ENCODE measurements at places on chromosomes 1 and 21.

- no peaks in the 10 kb centered on the region for H3K27me3 ChIP-seq
- H3K27ac ChIP-seq, result no peak overlapping the region
- H3K36me3 ChIP-seq, result no peaks in the 10 kb centered on the region
- peak; percentile 1 for DNase-seq
These were observed 124.6 kb downstream of the PRDM2 start for GRCh38 chr1:13824626-13825025.

- no peaks in the 10 kb centered on the region for H3K27me3 ChIP-seq
- no peak overlapping the region for H3K4me3 ChIP-seq
- no peak for DNase-seq
- H3K36me3 ChIP-seq, result no peaks in the 10 kb centered on the region
- H3K27ac ChIP-seq, result no peak overlapping the region
These were observed 21.8 kb downstream of the AJAP1 start for GRCh38 chr1:4676253-4676652.

DNA sequence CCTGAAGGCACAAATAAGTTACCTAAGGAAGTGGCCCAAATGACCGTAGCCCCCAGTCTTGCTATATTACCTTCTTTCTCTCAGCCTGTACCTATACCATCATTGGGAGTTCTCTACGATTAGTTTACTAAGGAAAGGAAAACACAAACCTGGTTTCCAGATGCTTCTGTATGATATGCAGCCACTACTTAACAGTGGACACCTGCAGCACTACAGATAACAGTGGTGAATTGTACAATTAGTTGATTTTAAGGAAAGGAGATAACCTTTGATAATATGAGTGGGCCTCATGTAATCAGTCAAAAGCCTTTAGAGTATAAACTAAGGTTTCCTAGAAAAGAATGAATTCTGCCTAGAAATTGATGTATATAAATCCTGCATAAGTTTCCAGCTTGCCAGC is 1157.4 kb downstream of the KCNT2 start:
- H3K27ac ChIP-seq, result no peak overlapping the region
- no peak for DNase-seq
- H3K4me1 ChIP-seq, result no peaks in the 10 kb centered on the region

GRCh38 chr1:167452483-167452882 is 65.8 kb downstream of the CD247 start:
- peak overlapping the region; percentile 76 for H3K27ac ChIP-seq
- H3K27me3 ChIP-seq, result no peaks in the 10 kb centered on the region
- peaks cover 53% of the 10 kb centered on the region for H3K4me1 ChIP-seq
- no peak overlapping the region for H3K4me3 ChIP-seq
- DNase-seq, result no peak

GRCh38 chr1:168728473-168729404 is at the start of gene DPT:
Gene DPT, minus strand, starts transcription at chr1:168729206. Its CDS starts 32 bp downstream, at chr1:168729174.
- H3K27ac ChIP-seq, result no peak within 1 kb of the TSS
- no peaks in the 10 kb centered on the region for H3K4me1 ChIP-seq
- no peak within 1 kb of the TSS for H3K4me3 ChIP-seq
- H3K36me3 ChIP-seq, result no peaks in the 10 kb centered on the region

GRCh38 chr1:84705513-84705912 is 15.3 kb upstream of the SSX2IP start:
- H3K4me3 ChIP-seq, result no peak overlapping the region
- no peak for DNase-seq
- H3K36me3 ChIP-seq, result no peaks in the 10 kb centered on the region
- peaks cover 4% of the 10 kb centered on the region for H3K4me1 ChIP-seq
- no peaks in the 10 kb centered on the region for H3K27me3 ChIP-seq
- no peak overlapping the region for H3K27ac ChIP-seq

DNA sequence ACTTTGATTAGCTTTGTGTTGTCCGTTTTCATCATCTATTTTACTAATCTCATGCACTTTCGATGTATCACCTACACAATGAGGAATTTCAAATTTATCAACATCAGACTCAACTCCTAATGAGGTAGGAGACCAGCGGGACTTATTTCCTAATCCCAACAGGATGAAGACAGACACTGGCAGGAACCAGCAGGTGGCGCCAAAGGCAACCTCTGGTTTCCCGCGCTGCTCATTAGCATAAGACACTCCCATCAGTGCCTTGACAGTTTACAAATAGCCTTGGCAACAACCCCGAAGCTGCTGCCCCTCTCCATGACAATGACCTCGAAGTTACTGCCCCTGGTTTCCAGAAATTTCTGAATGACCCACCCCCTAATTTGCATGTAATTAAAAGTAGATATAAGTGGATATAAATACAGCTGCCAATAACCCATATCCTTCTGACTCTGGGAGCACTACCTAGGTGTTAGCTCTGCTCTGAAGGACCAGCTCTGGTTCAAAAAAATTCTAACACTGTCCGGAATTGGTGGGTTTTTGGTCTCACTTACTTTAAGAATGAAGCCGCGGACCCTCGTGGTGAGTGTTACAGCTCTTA is 974.8 kb downstream of the ADGRL2 start:
- no peak overlapping the region for H3K27ac ChIP-seq
- DNase-seq, result no peak
- H3K27me3 ChIP-seq, result no peaks in the 10 kb centered on the region
- H3K4me3 ChIP-seq, result no peak overlapping the region

DNA sequence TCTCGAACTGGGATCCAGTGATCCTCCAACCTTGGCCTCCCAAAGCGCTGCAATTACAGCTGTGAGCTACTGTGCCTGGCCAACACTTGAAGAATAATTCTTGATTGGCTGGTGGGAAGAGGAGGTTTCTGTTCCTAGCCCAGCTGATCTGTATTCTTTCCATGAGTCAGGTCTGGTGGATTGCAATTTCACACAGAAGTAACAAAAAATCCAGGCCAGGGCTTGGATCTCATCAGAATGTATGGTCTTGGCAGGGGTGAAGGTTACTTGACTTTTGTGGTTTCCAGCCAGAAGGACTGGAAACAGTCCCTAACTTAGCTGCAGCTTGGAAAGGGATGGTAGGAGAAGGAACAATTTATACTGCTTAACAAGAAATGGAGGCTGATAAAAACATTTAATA is 5.1 kb upstream of the HP1BP3 start:
- H3K4me3 ChIP-seq, result no peak overlapping the region
- no peak for DNase-seq
- H3K27me3 ChIP-seq, result no peaks in the 10 kb centered on the region
- no peak overlapping the region for H3K27ac ChIP-seq
- H3K4me1 ChIP-seq, result no peaks in the 10 kb centered on the region

GRCh38 chr1:53738205-53739108 is 507 bp downstream of the GLIS1 start:
- H3K4me1 ChIP-seq, result no peaks in the 10 kb centered on the region
- no peaks in the 10 kb centered on the region for H3K36me3 ChIP-seq
- no peak overlapping the region for H3K27ac ChIP-seq
- no peak for DNase-seq

GRCh38 chr1:178739285-178740045 is 14.4 kb downstream of the RALGPS2 start:
- H3K4me3 ChIP-seq, result no peak overlapping the region
- no peak for DNase-seq
- no peaks in the 10 kb centered on the region for H3K4me1 ChIP-seq
- H3K36me3 ChIP-seq, result no peaks in the 10 kb centered on the region
- no peak overlapping the region for H3K27ac ChIP-seq

DNA sequence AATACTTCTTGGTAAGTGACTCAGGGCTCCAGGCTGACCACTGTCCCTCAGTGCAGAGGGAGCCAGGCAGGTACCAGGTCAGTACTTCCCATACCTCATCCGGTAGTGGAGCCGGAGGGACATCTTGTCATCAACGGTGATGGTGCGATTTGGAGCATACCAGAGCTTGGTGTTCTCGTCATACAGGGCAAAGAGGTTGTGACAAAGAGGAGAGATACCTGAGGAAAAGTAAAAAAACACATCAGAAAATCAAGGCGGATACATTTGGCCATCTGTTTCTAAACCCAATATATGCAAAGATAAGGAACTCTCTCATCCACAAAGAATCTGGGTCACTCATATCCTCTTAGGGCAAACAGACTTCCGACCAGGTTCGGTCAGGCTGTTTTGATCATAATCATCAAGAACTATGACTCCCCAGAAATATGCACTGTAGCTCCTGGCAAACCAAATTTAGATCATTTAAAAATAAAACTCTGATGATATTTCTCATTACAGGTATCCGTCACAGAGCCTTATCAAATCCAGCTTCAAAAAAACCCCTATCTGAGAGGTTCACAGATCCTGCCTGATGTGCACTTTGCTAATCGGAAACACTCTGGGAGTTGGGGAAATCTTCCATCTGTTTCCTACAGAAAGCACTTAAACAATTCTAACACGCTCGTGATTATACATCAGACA is 87.3 kb downstream of the JAK1 start:
- no peaks in the 10 kb centered on the region for H3K27me3 ChIP-seq
- no peak for DNase-seq
- peaks cover 43% of the 10 kb centered on the region for H3K4me1 ChIP-seq
- no peak overlapping the region for H3K4me3 ChIP-seq

GRCh38 chr1:93800856-93801255 is 78.2 kb downstream of the DNTTIP2 start:
- no peaks in the 10 kb centered on the region for H3K4me1 ChIP-seq
- no peaks in the 10 kb centered on the region for H3K36me3 ChIP-seq
- H3K4me3 ChIP-seq, result no peak overlapping the region
- no peak overlapping the region for H3K27ac ChIP-seq
- H3K27me3 ChIP-seq, result no peaks in the 10 kb centered on the region
- DNase-seq, result no peak

DNA sequence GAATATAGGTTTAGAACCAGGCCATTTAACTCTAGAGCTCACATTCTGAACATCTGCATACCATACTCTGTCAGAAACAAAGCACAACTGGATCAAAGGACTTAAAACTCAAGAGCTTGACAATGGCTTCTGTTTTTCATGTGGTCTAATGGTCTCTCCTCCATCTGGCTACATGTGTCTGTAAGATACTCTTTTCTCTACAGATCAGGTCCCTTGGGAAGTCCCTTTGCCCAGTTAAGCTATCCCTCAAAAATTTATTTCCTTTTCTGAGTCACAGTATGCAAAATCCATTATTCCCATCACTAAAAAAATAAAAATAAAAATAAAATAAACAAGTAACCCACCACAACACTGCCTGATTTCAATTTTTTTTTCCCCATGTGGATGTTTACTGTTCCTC is 357.0 kb upstream of the PRMT6 start:
- no peaks in the 10 kb centered on the region for H3K4me1 ChIP-seq
- H3K27me3 ChIP-seq, result no peaks in the 10 kb centered on the region
- no peak for DNase-seq

- H3K4me3 ChIP-seq, result no peak overlapping the region
- no peak overlapping the region for H3K27ac ChIP-seq
- DNase-seq, result no peak
- H3K27me3 ChIP-seq, result no peaks in the 10 kb centered on the region
These were observed 17.8 kb downstream of the OR2B11 start for GRCh38 chr1:247440001-247440620.

DNA sequence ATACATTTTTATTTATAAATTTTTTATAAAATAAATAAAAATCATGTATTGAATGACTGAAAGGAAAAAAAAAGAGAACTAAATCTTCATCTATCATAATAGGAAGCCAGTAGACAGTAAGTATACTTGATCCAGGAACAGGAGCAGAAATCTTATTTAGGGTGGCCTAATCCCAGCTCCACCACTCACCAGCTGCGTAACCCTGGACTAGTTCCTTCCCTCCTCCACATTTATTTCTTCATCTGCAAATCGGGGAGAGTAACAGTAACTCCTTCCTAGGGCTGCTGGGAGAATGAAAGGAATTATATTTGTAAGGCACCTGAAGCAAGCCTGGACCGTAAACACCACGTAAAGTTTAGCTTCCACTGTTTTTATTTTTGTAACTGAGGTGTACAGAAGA is 17.9 kb downstream of the GLIS1 start:
- no peaks in the 10 kb centered on the region for H3K4me1 ChIP-seq
- no peak for DNase-seq
- no peaks in the 10 kb centered on the region for H3K36me3 ChIP-seq
- no peaks in the 10 kb centered on the region for H3K27me3 ChIP-seq

GRCh38 chr1:41241354-41241748 is 755 bp downstream of the SCMH1 start:
- H3K4me1 ChIP-seq, result peaks cover 13% of the 10 kb centered on the region
- H3K27me3 ChIP-seq, result no peaks in the 10 kb centered on the region
- H3K27ac ChIP-seq, result peak overlapping the region; percentile 69

DNA sequence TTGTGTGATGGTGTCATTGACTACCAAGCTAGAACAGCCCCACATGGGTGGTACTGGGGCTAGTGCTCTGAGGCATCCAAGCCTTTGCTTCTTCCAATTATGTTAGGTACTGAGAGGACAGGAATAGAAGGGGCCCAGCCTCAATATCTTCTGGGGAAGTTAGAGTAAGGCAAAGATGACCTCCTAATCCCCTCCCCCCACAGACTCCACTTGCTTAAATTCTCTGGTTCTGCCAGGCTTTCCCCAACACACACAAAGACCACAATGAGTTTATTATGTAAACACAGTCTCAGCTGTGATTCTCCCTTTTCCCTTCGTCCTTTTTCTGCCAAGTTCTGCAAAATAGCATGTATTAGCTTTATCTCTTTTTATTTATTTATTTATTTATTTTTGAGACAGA is 3.1 kb upstream of the TACSTD2 start:
- H3K27me3 ChIP-seq, result peaks cover 4% of the 10 kb centered on the region
- H3K4me1 ChIP-seq, result peaks cover 3% of the 10 kb centered on the region
- H3K36me3 ChIP-seq, result no peaks in the 10 kb centered on the region
- no peak overlapping the region for H3K4me3 ChIP-seq
- no peak overlapping the region for H3K27ac ChIP-seq
- no peak for DNase-seq

DNA sequence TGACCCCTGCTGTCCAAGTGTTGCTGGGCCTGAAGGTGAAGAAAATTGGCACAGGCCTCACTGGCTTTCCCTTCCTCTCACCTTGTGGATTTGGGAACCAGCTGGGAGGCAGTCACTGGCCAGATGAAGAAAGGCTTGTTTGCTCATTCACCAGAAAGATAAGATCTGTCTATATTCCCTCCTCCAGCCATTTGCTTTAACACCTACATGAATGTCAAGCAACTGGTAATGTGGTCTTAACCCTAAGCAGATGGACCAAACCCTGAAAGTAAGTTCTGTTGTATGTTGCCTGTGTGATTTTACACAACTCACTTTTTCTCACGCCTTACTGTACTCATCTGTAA is 10.3 kb upstream of the SRRM1 start:
- no peaks in the 10 kb centered on the region for H3K36me3 ChIP-seq
- no peak overlapping the region for H3K4me3 ChIP-seq
- no peaks in the 10 kb centered on the region for H3K27me3 ChIP-seq
- H3K4me1 ChIP-seq, result no peaks in the 10 kb centered on the region
- no peak for DNase-seq

DNA sequence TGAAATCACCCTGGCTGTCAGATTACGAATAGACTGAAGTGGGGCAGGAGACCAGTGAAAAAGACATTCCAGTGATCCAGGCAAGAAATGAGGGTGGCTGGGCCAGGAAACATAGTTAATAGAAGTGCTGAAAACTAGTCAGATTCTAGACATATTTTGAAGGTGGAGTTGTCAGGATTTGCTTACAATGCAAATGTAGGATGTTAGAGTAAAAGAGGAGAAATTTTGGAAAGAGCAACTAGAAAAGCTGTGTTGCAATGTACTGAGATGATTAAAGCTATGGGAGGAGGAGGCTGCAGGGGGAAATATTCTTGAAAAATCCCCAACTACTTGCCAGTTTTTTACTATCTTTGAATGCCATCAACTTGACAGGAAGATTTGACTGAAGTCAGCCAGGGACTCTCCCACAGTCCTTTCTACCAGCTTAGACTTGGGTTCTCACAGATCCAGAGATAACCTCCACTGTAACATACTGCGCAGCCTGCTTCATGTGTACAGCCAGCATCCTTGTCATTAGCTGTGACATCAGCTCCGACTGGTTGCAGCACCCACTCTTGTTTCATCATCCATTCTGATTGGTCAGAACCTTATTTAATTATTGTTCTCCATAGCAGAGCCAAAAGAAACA is 109.7 kb downstream of the TSEN15 start:
- no peak for DNase-seq
- no peak overlapping the region for H3K4me3 ChIP-seq
- no peaks in the 10 kb centered on the region for H3K27me3 ChIP-seq
- no peaks in the 10 kb centered on the region for H3K36me3 ChIP-seq
- no peaks in the 10 kb centered on the region for H3K4me1 ChIP-seq
- no peak overlapping the region for H3K27ac ChIP-seq

Measured in naive thymus-derived CD4-positive, alpha-beta T cell (primary cell).